ENCODE measurements at places on chromosomes 3 and 15. TPM values are rescaled to one million over a fixed set of nuclear protein-coding genes. Genes with fewer than 3 reads are reported as not detected.

Gene XCR1
- total RNA-seq: not detected

Gene FBXW12
- 0.07 TPM for total RNA-seq

Gene NDN
- 53.5 TPM for total RNA-seq

Gene ANKRD63
- 0.45 TPM for total RNA-seq

GRCh38 chr3:49804141-49805041 lies 1.3 kb downstream of the INKA1 start:
- DNase-seq: peak; percentile 43

GRCh38 chr3:38108649-38109579 lies 28.0 kb downstream of the ACAA1 start:
- DNase-seq: no peak

- peak; percentile 96 for DNase-seq
These were observed at the start of gene POC1A for GRCh38 chr3:52154135-52155094. Gene POC1A (minus strand): TSS chr3:52154423. CDS start chr3:52154372, 51 bp downstream.

DNA sequence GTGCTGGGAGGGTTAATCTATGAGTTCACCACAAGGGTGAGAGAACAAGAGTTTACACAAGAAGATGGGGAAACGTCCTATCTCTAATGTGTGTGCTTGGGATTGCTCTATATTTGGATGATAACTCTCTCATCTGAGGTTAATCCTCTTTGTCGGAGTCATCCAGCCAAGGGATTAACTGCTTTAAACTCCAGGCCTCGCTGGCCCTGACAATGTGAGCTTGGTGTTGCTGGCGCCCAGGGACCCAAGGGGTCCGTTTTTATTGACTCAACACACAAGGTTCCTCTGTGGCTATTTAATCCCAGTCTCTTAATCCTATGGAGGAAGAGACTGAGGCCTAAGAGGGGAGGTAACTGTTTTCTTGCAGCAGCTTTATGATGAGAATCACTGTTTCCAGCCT lies 14.2 kb downstream of the SV2B start:
- DNase-seq: no peak

- DNase-seq: peak; percentile 44
These were observed 54.1 kb downstream of the TRPM1 start for GRCh38 chr15:31047437-31047836.

- DNase-seq: no peak
These were observed 161.9 kb upstream of the UBE3A start for GRCh38 chr15:25600751-25601150.
